ENCODE measurements at places on chromosomes 6 and 20.

DNA sequence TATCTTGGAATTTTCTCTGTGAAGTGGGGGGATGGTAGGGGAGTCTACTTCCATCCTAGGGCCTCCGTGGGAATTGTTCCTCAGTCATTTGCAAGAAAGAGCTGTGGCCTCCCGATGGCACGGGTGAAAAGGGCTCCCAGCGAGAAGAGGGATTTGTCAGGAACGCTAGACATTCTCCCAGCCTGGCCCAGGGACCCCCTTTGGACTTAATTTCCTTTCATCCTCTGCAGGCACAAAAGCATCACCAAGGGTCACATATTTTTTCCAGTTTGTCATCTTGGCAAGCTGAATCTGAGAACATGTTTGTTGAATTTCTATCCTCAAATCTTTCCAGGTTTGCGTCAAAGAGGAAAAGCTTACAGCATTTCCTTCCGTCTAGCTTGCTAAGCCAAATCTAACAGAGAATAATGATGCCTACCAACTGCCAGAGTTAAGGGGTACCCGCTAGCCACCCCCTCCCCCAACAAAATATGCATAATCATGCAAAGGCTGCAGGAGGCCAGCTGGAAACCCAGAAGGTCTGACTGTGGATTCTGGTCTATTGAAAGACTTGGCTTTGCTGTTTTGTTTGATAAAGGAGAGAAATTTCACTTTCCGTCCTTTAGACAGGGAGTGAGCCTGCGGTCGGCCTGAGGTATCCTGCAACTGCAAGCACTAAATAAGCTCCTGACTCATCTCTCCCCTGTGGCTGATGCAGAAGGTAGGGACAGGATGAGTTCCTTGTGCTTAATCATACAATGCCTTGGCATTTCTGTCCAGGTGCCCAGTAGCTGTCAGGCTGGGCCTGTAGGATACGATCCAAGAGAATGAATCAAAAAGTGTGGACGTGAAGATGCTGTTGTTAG is 23.1 kb downstream of the PSMG4 start:
- no peak for DNase-seq

- DNase-seq, result no peak
Measured at GRCh38 chr6:15153191-15153590, 92.7 kb upstream of the JARID2 start.

- no peak for DNase-seq
Measured at GRCh38 chr6:70668499-70668812, 773 bp downstream of the SMAP1 start.

- DNase-seq, result no peak
Measured at GRCh38 chr6:47789553-47789952, 7.7 kb downstream of the OPN5 start.

DNA sequence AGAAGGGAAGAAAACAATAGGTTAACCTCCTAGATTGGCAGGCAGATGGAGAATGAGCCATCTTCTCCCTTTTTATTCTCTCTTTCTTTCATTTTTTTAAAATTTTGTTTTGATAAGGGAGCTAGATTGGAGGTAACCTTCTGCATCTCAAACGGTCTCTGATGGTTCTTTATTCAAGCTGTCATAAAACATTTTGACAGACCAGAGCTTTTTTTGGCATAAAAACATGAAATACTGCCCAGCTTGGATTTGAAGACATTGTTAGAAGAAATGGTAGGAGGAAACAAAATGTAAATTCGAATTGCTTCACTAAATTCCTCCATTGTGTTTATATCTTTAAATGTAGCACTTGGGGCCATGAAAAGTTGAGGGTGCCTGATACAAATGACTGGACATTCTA is 158.5 kb downstream of the EPHA7 start:
- no peak for DNase-seq

DNA sequence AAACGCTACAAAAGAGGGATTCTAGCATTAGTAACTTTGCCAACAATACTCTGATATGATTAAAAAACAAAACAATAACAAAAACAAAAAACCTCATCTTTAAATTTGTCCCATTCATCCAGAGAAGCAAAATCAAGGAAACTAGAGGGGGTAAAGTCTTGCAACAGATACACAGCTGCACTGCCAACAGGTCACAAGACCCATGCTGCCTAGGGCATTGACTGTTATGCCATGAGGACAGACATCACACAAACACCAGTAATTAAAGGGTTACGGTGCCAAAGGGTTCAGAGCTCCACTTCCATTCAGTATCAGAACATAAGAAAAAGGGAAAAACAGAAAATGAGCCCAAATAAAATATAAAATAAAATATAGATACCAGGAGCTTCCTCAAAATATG is 1.6 kb downstream of the TBC1D20 start:
- no peak for DNase-seq

DNA sequence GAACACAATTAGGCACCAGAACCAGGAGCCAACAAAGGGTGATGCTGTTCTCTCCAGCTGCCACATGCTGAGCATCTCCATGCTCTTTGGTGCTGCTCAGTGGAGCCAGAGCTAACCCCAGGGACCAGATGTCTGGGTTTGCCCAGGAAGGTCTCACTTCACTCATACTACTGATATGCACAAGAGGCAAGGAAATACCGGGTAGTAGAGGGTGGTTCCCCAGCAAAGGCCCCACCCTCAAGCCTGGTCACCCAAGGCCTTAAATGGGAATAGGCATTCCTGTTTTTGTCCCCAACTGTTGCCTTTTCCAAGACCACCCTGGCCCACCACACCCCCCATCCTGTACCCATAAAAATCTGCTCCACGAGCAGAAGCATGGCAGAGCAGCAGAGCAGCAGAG is 204.5 kb upstream of the TAB2 start:
- no peak for DNase-seq

GRCh38 chr6:105045526-105045925 is 88.6 kb downstream of the LIN28B start:
- DNase-seq, result no peak

DNA sequence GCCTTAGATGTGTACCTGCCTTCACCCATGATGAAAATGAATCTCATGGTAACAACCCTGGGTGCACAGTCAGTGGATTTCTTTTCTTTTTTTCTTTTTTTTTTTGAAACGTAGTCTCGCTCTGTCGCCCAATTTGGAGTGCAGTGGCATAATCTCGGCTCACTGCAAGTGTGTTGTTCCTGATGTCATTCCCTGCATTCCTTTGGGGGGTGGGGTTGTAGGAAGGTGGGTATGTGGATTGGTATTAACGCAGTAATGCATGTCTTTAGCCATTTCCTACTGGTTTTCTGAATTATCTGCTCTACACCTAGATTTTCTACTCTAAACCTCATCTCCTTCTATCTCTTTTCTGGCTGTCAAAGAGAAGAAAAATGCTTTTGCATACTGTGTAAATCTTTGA is 146.6 kb downstream of the RNF144B start:
- no peak for DNase-seq

GRCh38 chr6:11727346-11727997 is 51.1 kb downstream of the ADTRP start:
- DNase-seq, result no peak

GRCh38 chr6:105178110-105178509 is 1.7 kb downstream of the POPDC3 start:
- no peak for DNase-seq

DNA sequence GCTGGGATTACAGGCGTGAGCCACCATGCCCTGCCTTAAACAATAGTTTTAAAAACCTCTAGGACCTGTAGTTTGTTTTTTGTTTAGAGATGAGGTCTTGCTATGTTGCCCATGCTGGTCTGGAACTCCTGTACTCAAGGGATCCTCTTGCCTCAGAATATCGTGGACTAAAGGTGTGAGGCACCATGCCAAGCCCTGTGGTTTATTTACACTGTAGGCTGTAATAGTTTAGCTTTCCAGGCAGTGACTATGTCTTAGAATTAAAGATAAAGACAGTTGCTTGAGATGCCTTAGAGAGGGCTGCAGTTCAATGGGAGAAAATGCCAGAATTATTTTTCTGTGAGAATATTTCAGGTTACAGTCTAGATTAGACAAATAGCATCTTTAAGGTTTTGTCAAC is 72.9 kb downstream of the SGK1 start:
- DNase-seq, result no peak

Measured in stimulated activated CD8-positive, alpha-beta memory T cell treated with anti-CD3 and anti-CD28 coated beads, Interleukin-4, amount 100 ng/mL, for 1 hour (primary cell).